Amniotic epithelial cell (primary cell): ENCODE measurements at places on chromosomes 7 and 10.

DNA sequence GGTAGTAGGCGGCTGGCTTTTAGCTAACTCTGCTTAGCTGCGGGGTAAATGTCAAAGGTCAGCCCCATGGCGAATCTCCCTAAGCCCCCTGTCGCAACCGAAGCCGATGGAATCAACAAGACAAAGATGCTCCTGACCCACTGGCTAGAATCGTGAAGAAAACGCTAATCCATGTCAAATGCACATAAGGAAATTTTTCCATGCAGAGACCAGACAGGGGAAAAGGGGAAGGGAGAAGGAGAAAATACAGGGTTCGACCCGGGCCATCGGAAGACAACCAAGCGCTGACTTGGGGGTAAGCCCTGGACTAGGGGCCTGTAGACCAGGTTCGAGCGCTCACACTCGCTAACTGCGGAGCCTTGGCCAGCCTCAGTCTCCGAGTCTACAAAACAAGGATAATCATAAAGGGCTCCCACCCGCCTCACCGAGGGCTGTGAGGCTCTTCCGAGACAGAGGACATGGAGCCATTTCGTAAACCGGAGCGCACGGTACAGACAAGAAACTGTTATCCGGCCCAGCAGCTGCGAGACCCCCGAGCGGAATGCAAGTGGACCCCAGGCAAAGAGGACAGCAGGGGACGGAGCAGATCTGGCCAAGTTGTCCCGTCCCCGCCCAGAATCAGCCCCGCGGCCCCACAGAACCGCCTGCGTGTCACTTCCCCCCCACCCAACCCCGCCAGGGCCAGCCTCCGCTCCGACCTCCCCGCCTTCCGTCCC is 507 bp downstream of the SAR1A start:
- DNase-seq = no peak

GRCh38 chr10:49649936-49650723 is 29.3 kb upstream of the C10orf53 start:
- no peak for DNase-seq

DNA sequence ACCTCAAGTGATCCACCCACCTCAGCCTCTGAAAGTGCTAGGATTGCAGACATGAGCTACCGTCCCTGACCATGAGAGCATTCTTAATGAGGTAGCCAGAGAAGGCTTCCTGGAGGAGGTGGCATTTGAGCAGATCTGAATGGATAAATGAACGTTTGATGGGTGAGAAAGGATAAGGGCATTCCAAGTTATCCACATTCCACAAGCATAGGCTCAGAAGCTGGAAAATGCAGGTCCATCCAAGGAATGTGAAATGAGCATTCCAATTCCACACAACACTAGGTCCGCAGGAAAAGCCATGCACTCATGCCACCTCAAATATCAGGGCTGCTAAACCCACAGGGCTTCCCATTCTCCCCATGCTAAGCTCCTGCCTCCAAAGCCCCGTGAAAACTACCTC is 17.0 kb downstream of the TMEM130 start:
- DNase-seq = peak; percentile 41

DNA sequence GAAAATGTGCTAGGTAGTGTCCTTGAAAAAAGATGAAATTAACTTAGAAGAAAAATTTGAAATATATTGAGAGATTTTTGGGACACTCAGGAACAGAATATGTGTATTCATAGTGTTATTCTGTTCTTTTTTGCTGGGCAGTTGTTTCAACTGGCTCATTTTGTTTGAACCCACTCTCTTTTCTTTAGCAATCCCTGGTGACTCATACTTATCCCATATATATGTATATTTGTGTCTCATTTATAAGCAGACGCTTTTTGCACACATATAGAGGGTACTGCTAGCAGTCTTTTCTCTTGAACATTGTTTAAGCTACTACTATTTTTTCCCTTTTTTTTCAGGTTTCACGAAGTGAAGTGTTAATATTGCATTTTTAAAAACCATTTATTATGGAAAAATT is 1.9 kb downstream of the EXOC6 start:
- no peak for DNase-seq

DNA sequence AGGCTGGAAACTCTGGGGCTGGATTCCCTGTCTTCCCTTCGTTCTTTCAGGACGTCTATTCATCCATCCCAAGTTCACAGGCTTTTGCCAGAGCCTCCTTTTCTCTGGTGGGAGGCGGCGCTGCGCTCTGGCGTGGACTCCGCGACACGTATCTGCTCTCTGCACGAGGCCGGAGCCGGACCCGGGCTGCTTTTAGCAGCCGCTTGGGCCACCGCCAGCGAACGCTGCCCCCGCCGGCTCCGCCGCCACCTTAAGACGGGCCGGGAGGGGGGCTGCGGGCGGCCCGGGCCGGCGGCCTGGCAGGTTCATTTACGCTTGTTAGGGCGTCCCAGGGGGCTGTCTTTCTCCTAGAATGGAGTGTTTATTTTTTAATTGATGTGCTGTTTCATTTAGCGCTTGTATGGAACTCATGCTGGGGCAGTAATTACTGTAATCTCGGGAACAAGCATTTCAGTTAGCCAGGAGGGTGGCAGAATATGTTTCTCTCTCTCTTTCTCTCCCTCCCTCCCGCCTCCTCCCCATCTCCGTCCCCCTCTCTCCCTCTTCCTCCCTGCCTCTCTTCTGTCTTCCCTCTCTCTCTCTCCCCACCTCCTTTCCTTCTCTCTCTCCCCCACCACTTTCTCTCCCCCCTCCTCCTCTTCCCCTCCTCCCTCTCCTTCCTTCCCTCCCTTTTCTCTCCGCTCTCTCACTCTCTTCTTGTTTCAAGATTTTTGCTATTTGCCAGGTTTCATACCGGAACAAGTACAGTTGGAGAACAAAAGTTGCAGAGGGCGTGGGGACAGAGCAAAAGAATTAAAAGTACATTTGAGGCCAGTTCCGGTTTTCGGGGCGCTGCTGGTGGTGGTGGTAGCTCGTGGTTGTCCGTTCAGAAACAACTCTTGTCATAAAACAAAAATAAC is 1.3 kb upstream of the FZD8 start:
- DNase-seq = peak; percentile 70

DNA sequence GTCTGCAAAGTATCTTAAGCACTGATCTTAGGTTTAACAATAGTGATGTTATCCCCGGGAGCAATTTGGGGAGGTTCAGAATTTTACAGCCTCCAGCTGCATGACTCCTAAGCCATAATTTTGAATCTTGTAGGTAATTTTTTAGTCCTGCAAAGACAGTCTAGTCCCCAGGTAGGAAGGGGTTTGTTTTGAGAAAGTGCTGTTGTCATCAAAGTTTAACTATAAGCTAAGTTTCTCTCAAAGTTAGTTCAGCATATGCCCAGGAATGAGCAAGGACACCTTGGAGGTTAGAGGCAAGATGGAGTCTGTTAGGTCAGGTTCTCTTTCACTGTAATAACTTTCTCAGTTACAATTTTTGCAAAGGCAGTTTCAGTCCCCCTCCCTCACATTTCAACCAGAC is 79.0 kb upstream of the LRGUK start:
- DNase-seq = no peak

DNA sequence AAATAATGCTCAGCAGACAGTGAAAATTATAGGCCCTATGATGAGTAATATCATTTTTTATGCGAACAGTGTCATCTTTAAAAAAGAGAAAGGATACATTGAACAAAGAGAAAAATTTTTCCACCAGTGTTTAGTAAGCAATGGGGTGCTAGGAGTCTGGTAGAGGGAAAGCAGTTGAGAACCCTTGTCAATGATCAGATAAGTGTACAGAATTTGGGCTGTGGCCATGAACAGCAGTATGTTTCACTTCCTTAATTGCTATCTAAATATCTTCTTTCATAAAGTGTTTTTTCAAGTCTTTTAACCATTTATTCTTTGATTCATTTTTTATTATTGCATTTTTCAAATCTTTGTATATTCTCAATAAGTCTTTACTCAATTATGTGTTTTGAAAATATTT is 750.7 kb upstream of the KCND2 start:
- DNase-seq = no peak

DNA sequence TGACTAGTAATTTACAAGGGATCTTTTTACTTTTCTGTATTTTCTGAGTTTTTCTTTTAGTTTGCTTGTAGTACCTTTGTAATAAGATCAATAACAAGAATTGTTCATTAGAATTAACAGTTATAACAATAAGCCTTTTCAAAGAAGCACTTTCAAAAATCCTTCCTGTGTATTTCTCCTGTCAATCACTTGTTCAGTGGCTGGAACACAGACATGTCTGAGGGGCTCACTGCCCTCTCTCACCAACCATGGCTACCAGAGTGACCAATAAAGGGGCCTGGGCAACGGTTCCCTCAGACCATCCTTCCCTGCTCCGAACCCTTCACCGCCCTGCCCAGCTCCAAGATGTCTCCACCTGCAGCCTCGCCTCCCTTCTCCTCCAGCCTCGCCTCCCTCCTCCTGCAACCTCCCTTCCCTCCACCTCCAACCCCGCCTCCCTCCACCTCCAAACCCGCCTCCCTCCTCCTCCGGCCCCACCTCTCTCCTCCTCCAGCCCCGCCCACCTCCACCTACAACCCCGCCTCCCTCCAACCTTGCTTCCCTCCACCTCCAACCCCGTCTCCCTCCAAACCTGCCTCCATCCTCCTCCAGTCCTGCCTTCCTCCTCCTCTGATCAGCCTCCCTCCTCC is 353.4 kb downstream of the TNS3 start:
- DNase-seq = no peak

GRCh38 chr7:130488392-130489139 is 3.3 kb upstream of the MEST start:
- DNase-seq = no peak

DNA sequence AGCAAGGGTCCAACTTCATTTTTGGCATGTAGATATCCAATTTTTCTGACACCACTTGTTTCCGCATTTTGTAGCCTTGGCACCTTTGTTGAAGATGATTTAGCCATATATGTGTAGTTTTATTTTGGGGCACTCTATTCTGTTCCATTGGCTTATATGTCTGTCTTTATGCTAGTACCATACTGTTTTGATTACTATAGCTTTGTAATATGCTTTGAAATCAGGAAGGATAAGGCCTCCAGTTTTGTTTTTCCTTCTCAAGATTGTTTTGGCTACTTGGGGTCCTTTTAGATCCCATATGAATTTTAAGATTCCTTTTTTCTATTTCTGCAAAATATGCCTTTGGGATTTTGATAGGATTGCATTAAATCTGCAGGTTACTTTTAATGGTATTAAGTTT is 9.5 kb upstream of the BTBD16 start:
- DNase-seq = no peak

GRCh38 chr10:105611244-105611798 is 970.2 kb downstream of the SORCS3 start:
- DNase-seq = no peak

DNA sequence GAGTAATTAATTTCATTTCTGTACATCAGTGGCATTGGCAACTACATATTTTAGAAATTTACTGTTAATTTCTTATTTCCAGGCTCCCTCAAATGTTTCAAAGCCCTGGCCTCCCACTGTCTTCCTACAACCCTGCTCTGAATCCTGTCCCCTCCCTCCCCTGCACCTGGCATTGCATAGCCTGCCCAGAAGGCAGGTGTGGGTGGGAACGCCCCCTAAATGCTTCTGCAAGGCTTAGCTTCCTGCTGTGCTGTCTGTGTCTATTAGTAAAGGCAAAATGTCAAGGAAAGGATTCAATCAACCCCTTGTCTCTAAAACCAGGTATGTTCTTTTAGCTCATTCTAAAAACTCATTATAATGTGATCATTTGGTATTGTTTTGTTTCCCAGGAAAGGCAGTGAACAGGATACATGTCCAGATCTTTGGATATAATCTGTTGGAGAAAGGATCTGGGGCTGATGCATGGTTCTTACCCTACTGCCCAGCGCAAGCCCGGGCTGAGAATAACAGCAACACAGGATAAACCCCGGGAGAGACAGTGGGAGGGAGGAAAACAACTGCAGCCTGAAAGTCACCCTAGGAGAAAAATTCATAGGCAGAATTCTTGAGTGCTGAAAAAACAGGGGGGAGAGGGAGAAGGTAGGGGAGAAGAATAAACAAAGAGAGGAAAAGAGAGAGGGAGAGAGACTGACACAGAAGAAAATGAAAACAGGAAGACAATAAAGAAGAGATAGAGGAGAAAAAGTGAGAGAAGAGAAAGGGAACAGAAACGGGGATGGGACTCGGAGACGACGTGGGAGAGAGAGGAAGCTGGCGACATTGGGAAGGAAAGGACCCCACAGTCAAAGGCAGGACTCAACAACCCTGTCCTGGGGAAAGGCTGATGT is 589 bp downstream of the ZNF488 start:
- DNase-seq = no peak

DNA sequence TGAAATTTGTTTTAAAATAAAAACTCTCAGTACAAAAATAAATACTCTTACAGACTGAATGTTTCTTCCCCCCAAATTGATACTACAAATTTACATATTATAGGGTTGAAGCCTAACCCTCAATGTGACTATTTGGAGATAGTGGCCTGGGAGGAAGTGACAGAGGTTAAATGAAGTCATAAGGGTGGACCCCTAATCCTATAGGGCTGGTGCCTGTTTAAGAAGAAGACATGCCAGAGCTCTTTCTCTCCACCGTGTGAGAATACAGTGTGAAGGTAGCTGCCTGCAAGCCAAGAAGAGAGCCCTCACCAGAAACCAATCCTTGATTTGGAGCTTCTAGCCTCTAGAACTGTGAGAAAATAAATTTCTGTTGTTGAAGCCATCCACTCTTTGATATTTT is 67.6 kb downstream of the MCU start:
- no peak for DNase-seq

DNA sequence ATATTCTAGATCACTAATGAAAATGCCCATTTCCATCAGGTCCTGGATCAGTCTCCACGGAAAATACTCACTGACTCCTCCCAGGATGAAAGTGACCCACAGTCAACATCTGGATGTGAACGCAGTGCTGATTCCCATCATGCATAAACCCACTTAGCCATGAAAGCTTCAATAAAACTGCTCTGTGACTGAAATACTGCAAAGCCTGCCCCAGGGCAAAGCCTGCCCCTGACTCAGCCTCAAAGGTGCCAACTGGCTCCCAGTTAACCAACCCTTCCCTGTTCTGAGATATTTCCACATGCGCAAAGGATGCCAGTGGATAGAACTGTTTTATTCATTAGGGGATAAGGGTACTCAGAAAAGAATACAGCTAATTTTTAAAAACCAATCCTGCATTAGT is 24.0 kb downstream of the OSBPL3 start:
- DNase-seq = no peak

- DNase-seq = no peak
These were observed 51.7 kb downstream of the GOLGA7B start for GRCh38 chr10:97901381-97901780.

- DNase-seq = peak; percentile 87
These were observed 42.8 kb upstream of the GNA12 start for GRCh38 chr7:2886900-2887299.

DNA sequence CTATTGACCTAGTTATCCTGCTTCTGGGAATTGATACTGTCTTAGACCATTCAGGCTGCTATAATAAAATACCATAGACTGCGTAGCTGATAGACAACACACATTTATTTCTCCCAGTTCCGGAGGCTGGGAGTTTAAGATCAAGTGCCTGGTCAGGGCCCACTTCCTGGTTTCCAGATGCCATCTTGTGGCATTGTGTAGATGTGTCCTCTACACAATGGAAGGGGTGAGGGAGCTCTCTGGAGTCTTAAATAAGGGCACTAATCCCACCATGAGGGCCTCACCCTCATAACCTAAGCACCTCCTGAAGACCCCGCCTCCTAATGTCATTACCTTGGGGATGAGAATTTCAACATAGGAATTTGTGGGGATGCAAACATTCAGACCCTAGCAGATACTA is 62.4 kb downstream of the SLC35B4 start:
- DNase-seq = peak; percentile 1

- no peak for DNase-seq
These were observed 99.9 kb downstream of the MPP7 start for GRCh38 chr10:28202941-28203352.

GRCh38 chr7:130452951-130453350 is 12.1 kb upstream of the CEP41 start:
- DNase-seq = no peak

GRCh38 chr7:41567031-41567730 is 135.7 kb downstream of the INHBA start:
- peak; percentile 36 for DNase-seq
